Natural killer cell treated with Interleukin-12 subunit alpha and Interleukin-12 subunit beta and Interleukin-15 and Interleukin-18, amount 100 ng/mL, for 72 hours (primary cell): ENCODE measurements at places on chromosomes 1 and 21.

GRCh38 chr1:38038861-38039260 is 7.7 kb downstream of the POU3F1 start:
- DNase-seq: no peak

DNA sequence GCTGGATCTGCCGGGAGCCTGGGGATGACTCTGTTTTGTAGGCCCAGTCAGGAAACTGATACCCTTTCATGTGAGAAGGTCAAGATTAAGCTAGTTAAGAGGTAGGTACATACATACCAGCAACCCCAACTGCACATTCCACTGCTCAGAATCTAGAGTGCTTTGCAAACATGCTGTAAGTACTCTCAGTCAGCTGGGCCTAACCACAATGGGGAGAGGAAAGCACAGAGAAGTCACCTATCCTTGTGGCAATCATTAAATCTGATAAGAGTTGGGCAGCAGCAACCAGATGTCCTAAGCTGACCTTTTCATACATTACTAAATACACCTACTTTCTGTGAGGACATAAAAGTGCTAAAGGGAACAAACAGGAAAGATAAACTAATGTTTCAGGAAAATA is 2.5 kb downstream of the ETV3 start:
- DNase-seq: no peak

GRCh38 chr1:30820299-30820698 is 62.7 kb upstream of the LAPTM5 start:
- no peak for DNase-seq

DNA sequence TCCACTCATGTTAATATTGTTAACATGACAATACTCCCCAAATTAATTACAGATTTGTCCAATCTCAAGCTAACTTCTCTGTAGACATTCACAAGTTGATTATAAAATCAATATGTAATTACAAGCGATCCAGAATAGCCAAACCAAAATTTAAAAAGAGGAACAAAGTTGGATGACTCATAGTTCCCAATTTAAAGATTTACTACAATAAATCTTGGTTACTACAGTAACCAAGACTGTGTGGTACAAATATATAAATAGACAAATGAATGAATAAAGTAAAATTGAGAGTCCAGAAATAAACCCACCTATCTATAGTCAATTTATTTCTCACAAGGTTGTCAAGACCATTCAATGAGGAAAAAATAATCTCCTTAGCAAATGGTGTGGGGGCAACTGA is 7.1 kb upstream of the KRTAP10-4 start:
- no peak for DNase-seq

DNA sequence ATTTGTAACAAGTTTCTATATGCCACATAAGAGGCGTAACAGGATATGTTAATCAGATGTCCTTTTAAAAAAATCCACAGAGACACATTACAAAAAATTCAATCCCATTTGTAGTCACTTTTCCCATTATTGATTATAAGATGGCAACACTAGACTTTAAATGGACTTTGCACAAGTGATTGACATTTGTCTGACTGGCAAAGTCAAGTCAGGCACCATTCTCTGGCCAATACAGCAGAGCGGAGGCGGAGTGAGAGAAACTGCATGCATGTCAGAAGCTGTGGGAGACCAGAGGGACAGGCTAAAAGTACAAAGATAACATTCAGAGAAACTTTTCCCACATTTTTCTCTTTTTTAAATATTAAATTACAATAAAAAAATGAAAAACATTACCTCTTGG is 28.1 kb upstream of the RGS5 start:
- DNase-seq: no peak

DNA sequence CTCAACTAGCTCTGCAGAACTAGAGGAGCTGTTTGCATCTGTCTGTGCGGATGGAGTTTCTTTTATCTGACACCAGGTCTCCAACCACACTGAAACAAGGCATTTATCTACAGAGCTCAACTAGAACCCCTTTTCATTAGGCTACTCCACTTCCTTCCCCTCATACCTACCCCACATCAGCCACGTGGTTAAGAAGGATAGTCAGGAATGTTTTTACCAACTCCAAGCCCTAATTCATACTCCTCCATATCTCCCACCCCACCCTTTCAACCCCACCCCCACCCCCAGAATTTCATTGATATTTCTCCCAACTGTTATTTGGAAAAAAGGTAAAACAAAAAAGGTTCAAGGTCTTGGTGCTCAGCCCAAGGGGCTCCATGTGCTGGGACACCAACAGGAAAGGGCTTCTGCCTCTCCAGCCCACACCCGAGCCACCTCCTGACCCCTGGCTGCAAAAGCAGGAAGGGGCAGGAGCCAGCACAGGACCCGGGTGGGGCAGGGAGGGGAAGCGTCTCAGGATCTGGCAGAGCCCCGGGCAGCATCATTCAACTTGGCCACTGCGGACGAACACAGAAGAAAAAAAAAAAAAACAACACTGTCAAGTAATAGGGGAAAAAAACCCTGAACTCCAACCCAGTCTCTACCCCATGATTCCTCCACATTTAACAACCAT is 7.0 kb downstream of the ENSA start:
- no peak for DNase-seq

DNA sequence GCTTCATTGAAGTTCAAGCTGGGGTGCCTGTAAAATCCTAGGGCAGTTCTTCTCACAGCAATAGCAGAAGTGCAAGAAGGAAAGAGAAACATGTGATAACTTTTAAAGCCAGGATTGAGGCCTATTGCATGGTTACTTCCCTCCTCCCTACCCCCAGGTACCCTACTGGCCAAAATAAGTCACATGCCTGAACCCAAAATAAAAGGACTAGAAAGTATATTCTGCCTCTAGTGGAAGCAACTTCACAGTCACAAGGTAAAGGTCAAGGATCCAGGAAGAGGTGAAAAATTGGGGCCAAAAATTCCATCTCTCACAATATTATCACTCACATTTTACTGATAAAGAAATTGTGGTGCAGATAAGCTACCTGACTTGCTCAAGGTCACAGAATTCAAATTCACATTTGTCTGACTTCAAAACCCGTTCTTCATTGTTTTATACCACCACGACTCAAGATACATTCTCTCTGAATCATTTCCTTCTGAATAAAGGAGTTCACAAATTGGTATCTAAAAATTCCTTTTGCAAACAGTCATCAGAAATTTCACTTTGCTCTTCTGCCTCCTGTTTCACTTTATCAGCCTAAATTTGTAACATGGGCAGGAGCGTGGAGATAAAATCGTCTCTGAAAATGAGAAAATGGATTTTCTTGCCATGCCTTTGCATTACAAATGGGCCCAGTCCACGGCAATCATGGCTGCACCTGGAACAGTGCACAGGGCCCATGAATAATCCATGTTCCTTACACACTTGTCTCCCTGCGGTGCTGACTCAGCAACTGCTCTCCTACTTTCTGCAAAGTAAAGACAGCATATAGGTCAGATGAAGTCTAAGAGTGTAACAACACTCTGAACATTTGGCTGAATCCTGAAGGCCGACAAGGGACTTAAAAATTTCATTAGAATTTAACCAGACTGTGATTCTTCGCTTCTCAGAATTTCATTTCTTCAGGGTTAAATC is 485.3 kb upstream of the NFIA start:
- no peak for DNase-seq

DNA sequence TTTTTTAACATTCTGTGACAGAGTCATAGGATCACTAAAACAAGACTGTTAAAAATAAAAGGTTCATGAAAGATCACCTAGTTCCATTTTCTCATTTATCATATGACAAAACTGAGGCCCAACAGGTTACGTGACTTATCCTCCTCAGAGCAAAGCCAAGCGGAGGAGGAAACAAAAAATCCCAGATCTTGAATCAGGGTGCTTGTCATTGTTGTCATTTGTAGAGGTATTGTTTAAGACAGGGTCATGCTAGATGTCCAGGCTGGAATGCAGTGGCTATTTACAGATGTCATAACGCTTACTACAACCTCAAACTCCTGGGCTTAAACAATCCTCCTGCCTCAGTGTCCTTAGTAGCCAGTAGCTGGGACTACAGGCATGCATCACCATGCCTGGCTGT is 293.2 kb downstream of the DSCAM start:
- DNase-seq: no peak

DNA sequence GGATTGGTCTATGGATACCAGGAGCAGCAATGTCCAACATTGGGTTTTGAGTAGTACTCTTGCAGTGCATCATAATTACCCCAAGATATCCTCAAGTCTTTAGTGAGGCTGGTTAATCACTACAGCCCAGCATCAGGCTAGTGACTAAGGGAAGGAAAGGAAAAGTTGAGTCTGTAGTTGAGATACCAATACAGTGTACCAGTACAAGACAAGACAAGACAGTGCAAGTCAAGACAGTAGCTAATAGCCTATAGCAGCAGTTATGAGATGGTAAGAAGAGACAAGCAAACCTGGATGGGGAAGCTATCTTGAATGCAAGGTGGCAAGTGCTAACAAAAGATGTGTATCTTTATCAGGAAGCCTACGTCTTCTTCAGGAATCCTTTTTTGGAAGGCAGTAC is 13.3 kb upstream of the GNG12 start:
- no peak for DNase-seq

- no peak for DNase-seq
Observed at GRCh38 chr1:7771823-7772299, 765 bp downstream of the VAMP3 start.

- DNase-seq: no peak
Observed at GRCh38 chr1:212671342-212672031, 28.2 kb downstream of the BATF3 start.

DNA sequence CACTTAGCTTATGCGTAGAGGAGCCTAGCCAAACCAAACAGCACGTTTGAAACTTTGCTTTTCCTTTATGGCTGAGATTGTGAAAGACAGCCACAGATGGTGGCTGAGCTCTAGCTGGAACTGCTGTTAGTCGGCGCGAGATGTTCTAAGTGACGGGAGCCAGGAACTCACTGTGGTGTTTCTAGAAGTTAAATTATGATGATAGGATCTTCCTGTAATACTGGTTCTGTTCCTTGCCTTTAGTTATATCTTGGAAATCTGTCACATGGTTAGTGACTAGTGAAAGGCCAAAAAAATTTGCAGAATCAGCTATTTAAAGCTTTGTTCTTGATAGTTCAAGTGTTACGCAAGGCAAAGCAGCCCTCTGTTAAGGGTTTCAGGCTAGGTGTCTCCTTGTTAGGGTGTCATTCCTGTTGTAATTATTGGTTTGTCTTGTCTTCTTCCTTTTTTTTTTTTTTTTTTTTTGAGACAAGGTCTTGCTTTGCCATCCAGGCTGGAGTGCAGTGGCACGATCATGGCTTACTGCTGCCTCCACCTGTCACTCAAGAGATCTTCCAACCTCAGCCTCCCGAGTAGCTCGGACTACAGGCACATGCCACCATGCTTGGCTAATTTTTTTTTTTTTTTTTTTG is 22.6 kb downstream of the AK4 start:
- DNase-seq: no peak

DNA sequence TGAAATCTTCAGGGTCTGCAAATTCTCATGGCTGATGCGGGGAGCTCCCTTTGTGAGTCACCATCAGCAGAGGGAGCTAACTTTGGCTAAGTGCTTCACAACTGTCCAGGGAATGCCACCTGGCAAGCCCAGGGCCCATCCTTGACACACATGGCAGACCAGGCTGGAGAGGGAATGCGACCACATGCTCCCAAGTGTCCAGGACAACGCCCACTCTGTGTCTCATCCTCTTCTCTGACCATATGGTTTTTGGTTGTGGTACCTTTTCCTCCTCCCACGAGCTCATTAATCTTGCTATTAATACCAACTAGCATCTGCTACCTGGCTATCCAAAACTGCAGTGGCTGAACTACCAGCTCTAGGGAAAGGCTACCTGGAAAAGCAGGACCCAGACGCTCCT is 37.1 kb upstream of the CLSTN1 start:
- DNase-seq: no peak

DNA sequence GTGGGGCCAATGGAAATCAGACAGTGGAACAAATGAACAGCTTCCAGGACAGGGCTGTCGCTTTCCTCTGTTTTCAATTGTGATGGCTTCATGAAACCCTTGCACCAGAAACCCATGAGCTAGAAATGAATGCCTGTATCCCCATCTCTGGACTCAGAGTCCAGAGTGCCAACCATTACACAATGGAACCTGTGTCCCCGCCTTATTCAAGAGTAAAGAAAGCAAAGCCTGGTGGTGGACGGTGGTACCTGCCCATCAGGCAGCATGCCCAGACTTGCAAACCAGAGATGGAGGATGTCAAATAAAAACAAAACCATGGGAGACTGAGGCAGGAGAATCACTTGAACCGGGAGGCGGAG is 4.4 kb upstream of the CAPN2 start:
- no peak for DNase-seq

- DNase-seq: no peak
Observed at GRCh38 chr1:74236440-74236839, 1.3 kb downstream of the TNNI3K start.

- no peak for DNase-seq
Observed at GRCh38 chr1:39305555-39305954, 101.1 kb downstream of the MACF1 start.

GRCh38 chr1:200850554-200850953 is 22.2 kb upstream of the GPR25 start:
- no peak for DNase-seq

- no peak for DNase-seq
Observed at GRCh38 chr1:2876846-2877245, 75.4 kb upstream of the TTC34 start.
